A549 treated with RU486 at 1 μM for 4 hours (cell line): ENCODE measurements at places on chromosomes 6 and 20. TPM values are rescaled to one million over a fixed set of nuclear protein-coding genes. Genes with fewer than 3 reads are reported as not detected.

The FAM83B gene
- 0.06 to 0.13 TPM (median 0.09 TPM) in 5 replicates for total RNA-seq

The RPS10 gene
- total RNA-seq: 1,988 to 2,281 TPM (median 2,050 TPM) in 5 replicates

The SLPI gene
- 8.9 to 16.3 TPM (median 11.7 TPM) in 5 replicates for total RNA-seq

The LRP11 gene
- 21.8 to 41.2 TPM (median 37.2 TPM) in 5 replicates for total RNA-seq

The IL20RA gene
- 0.03 TPM in 1 of 5 replicates, not detected in the others for total RNA-seq

The KCTD20 gene
- total RNA-seq: 16.2 to 23.3 TPM (median 18.8 TPM) in 5 replicates

The KIFC1 gene
- 38.6 to 46.1 TPM (median 44.5 TPM) in 5 replicates for total RNA-seq

The GFRAL gene
- not detected in 5 replicates for total RNA-seq

The ASIP gene
- not detected in 5 replicates for total RNA-seq

The C20orf96 gene
- total RNA-seq: 11.2 to 13.4 TPM (median 12.2 TPM) in 5 replicates

The EDN1 gene
- total RNA-seq: 39.5 to 47.2 TPM (median 42.8 TPM) in 5 replicates

The KCNK16 gene
- not detected in 5 replicates for total RNA-seq

The ARHGAP18 gene
- 3.1 to 5.2 TPM (median 3.8 TPM) in 5 replicates for total RNA-seq

The UBE2C gene
- 226 to 288 TPM (median 250 TPM) in 5 replicates for total RNA-seq

The GCNT2 gene
- 5.8 to 9.3 TPM (median 7.0 TPM) in 5 replicates for total RNA-seq

The PKIB gene
- total RNA-seq: 0.58 to 1.4 TPM (median 0.93 TPM) in 5 replicates

The OPRL1 gene
- total RNA-seq: 0.43 to 0.89 TPM (median 0.61 TPM) in 5 replicates
